ENCODE measurements at places on chromosomes 4 and X.

- DNase-seq: no peak
Observed at GRCh38 chrX:53004811-53005210, 43.8 kb upstream of the GPR173 start.

- no peak for DNase-seq
Observed at GRCh38 chr4:7026107-7026506, 17.1 kb upstream of the TADA2B start.

DNA sequence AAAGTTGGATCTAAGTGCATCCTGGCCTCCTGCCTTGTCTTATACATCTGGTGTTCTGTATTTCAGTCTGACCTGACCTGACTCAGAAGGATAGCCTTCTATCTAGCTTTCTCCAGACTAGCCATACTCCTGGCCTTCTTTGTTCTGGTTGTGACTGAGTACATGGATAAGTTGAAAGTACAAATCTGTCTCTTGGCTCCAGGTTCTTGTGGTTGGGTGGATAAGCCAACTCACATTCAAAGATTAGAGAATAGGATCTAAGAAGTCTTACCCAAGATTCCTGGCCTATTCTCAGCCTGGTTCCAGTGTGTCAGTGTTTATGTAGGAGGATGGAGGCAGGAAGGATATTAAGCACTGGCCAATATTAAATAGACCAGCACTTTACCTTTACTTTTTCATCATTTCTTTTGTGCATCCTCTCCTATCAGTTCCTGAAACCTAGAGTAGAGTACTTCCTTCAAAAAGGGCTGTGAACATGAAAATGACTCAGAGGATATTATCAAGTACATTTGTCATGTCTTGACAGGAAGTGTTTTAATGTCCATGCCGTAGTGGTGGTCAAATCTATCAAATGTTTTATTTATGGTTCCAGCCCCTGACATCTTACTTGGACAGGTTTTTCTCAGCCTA is 123.5 kb downstream of the IL15 start:
- no peak for DNase-seq

DNA sequence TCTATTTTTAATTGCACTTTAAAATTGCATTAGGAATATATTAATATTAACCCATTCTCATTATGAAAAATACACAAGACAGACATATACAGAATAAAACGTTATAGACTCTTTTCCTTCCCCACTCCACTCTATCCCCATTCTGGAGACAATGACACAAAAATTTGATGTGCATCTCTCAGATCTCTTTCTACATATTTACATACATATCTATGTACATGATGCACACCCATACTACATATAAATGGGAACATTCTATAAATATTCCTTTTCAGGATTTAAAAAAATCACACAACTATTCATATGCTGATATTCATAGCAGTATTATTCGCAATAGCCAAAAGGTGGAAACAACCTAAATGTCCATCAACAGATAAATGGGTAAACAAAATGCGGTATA is 2.4 kb upstream of the CXorf66 start:
- DNase-seq: no peak
